ENCODE measurements at places on chromosomes 1 and 21.
A peak's percentile ranks its signal among the peaks of the same experiment; 100 is the strongest.

GRCh38 chr21:29462479-29462878, 163.8 kb downstream of the BACH1 start:
- no peak for DNase-seq

DNA sequence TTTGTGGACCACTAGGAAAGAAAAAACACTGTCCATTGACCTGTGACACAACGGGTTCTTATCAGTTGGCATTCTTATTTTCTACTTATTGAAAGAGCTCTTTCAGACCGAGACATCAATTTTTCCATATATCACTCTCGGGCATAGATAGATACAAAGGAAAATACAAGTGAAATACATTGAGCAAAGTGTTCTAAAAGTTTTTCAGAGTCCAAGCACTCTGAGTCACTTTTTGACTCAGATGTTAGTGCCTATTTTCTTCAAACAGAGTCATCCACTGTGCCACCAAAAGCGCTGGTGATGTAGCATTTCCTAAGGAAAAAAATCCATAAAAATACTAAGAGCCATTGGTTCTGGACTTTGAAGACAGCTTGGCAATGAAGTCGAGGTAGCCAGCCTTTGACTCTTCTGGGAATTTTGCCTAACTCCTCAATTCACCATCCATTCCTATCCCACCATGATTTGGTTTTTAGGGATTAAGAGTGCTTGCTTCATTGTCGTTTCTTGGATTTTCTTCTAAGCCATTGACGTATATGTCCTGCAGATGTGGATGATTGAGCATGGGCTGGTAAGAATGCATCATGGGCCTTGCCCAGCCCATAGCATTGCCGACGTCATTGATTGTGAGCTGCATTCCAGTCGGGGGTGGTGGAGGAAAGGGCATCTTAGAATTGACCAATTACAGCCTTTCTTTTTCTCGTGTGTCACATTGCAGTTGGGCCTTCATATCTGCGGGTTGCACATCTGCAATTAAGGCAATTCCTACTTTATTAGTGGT, 10.6 kb downstream of the GALNT2 start:
- peak; percentile 71 for DNase-seq

GRCh38 chr1:9609998-9610397, 21.3 kb downstream of the TMEM201 start:
- no peak for DNase-seq

DNA sequence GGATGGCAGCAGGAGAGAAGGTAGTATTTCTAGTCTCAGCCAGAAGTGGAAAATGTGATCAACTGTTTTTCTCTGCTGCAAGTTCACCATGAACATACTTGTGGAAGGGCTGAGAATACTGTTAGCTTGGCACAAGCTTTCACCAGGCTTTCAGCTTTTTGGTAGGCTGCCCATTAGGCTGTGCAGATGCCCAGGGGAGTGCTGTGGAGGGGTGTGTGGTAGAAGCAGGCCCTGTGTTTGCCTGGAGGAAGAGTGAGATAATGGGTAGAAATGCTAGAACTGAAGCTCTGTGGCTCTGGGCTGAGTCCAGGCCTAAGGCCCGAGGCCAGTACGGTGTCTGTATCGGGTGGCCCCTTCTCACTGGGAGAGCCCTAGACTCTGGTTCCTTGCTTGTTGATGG, 9.8 kb downstream of the DNAJC6 start:
- DNase-seq, result no peak

GRCh38 chr1:56490619-56491018, 88.7 kb downstream of the PLPP3 start:
- DNase-seq, result no peak

- no peak for DNase-seq
Measured at GRCh38 chr1:184803180-184803492, 48.5 kb upstream of the EDEM3 start.

DNA sequence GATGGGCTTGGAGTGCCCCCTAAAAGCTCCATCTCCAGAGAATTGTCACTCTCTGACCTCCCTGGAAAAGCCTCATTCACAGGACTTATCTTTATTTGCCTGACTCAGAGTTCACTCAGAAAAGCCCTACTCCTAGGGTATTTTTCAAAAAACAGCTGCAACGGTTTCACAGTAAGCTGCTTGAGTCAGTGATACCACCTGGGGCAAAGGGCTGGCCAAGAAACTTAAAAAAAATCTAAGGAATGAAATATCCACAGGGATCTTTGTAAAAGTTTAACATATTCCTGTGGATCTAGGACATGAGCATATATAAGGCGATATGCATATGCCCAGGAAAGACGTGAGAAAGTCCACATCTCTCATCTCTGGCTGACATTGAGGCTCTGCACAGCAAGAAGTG, 33.8 kb upstream of the TSPAN2 start:
- no peak for DNase-seq

- no peak for DNase-seq
Measured at GRCh38 chr1:83641796-83642443, 357.0 kb downstream of the TTLL7 start.

DNA sequence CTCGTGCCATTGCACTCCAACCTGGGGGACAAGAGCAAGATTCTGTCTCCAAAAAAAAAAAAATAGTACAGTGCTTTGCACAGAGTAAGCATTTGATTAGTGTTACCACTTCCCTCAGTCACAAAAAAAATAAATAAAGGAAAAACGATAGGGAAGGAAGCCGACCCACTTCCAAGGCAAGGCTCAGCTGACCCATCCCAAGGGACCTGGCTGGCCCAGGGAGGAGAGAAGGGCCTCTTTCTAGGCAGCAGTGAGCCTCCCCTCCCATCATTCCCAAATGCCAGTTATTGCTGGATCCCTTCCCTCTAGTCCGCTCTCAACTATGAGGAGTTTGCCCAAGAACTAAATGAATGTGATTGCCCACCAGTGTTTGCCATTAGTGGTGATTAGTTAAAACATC, 77.8 kb downstream of the TMEM53 start:
- no peak for DNase-seq

DNA sequence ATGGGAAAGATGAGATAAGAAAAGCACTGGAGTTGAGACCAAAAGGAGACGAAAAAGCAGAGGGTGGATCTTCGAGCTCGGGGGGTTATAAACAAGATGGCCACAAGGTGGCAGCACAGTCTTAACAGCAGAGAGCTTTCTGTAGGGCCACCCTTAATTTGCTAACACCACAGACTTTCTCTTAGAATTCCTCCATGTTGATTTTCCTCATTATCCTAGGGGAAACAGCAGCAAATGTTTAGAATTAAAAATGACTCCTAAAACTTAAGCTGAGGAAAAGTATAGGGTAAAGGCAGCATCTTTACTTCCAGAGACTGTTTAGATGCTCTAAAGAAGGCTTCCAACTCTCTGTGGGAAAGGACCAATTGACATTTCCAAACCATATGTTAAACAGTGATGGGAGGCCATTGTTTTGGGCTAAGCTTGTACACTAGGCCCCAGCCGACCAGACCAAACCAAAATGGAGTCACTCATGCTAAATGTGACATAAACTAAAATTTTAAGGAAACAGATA, 2.5 kb upstream of the APOBEC4 start:
- no peak for DNase-seq

DNA sequence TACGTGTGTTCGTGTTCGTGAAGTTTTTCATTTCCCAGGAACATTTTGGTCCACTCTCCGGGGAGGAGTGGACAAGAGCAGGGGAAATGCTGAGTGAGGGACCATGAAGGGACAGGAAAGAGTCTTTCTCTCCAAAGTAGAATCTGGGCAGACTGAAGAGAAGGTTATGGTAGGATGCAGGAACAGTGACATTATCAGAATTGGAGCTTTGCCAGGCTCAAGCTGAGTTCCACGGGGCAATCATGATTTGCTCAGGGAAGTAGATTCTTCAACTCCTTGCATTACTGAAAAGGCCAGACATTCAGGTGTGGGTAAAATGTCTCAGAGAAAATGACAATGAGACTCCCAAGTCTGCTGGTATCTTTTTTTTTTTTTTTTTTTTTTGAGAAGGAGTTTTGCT, 16.6 kb downstream of the ATP1A4 start:
- DNase-seq, result no peak

DNA sequence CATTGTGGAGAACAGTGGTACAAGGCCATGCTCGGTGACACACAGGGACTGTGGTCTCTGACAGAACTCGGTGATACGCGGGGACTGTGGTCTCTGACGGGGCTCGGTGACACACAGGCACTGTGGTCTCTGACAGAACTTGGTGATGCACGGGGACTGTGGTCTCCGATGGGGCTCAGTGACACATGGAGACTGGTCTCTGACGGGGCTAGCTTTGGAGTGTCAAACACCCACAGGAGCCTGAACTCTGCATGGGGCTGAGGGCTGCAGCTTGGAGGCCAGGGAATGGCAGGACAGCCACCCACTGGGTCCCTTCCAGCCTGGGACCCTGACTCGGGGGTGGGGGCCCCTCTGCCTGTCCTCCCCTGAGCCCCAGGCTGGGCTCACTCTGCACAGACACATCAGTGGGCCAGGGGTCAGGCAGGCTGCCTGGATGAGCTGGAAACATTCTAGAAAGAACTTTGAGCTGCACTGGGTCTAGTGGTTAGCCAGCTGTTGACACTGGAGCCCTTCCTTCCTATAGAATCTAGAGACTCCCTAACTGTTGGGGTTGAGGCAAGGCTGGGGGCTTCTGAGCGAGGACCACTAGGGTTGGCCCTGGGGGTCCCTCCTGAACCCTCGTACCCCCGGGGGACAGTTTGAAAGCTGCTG, 49.8 kb downstream of the DISP3 start:
- no peak for DNase-seq

- DNase-seq, result no peak
Measured at GRCh38 chr1:204660509-204660908, 25.0 kb downstream of the LRRN2 start.

DNA sequence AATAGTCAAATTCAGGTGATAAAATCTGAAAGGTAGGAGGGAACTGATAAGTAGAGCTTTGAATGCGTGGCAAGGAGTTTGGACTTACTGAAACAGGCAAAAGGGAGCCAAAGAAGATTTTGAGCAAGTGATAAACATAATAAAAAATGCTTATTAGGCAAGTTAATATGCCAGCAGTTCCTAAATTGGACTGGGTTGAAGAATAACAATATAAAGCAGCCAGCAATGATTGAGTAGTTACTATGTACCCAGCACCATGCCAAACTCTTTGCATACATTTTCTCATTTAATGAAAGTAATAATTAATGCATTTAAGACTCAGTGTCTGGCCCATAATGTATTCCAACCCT, 23.8 kb upstream of the AHCYL1 start:
- DNase-seq, result no peak

DNA sequence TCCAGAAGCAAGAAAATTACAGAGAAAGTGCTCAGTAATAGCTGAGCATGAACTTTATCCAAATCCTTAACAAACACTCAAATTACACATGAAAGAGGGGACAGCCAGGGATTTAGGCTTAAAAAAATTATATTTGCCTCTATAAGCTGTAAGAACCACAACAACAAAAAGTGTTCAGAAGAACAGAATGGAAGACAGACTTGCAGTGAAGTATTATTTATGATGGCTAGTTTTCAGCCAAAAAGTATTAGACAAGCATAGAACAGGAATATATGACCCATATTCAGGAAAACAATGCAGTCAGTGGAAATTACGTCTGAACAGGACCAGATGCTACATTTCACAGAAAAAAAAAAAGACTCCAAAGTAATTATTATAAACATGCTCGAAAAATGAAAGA, 1246.3 kb downstream of the NCAM2 start:
- DNase-seq, result no peak

- DNase-seq, result no peak
Measured at GRCh38 chr1:81954534-81955020, 153.8 kb downstream of the ADGRL2 start.

- DNase-seq, result no peak
Measured at GRCh38 chr1:88650676-88651418, 33.2 kb upstream of the PKN2 start.

DNA sequence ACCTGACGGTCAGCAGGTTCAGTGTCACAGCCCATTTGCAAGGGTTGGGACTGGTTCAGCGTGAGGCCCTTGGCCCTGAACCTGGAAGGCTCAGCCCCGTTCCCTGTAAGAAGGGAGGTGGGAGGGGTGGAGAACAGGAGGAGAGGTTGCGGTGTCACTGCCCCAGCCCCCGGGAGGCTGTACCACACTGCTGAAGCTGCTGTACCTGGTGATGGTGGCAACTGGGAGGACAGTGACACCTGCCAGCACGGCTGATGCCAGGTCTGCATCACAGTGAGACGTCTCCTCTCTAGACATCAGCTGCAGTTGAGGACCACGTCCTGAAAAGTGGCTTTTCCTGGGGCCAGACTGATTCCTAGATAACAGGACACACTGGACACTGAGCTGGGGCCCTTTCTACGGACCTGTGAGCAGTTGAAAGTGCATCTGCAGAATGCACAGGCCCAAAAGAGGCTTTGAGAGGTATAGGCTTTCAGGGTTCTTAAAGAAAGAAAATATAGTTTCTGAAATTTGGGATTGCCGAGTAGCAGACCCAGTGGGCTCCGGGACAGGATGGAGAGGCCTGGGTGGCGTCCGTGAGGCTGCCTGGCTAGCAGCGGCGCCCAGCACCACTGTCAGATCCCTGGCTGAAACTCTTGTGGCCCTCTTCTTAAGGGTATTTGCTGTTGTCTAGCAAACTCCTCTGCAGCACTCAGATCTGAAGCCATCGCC, 47.7 kb downstream of the COQ8A start:
- DNase-seq, result no peak

GRCh38 chr1:178645157-178645807, 79.8 kb upstream of the RALGPS2 start:
- DNase-seq, result no peak

DNA sequence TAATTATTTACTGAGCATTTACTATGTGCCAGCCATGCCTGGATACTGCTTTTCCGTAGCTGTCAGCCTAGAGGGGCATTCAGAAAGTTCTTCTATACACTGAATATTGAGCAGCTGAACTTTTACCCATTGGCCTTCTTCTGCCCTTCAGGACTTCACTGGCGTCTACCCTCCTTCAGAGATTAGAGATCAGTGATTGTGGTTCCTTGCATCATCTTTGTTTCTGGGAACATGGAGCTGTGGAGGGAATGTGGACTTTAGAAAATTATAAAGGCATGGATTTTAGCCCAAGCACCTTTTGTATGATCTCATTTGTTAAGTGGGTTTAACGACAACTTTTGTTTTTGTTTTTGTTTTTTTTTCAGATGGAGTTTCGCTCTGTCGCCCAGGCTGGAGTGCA, 58.7 kb upstream of the POU3F1 start:
- no peak for DNase-seq

Measured in AG04449 (cell line).